Activated CD4-positive, CD25-positive, alpha-beta regulatory T cell (primary cell): ENCODE measurements at places on chromosomes 4 and X.

- DNase-seq: no peak
Measured at GRCh38 chr4:74366367-74366911, 1.5 kb downstream of the EREG start.

DNA sequence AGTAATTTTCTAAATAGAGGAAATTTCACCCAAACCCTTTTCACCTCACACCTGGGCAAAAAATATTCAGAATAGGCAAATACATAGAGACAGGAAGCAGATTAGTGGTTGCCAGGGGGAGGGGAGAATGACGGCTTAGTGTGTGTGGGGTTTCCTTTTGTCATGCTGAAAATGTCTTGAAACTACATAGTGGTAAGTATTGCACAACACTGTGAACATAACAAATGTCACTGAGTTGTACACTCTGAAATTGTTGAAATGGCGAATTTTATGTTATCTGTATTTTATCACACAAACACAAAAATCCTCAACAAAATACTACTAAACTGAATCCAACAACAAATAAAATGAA is 60.7 kb upstream of the PLAC1 start:
- no peak for DNase-seq

DNA sequence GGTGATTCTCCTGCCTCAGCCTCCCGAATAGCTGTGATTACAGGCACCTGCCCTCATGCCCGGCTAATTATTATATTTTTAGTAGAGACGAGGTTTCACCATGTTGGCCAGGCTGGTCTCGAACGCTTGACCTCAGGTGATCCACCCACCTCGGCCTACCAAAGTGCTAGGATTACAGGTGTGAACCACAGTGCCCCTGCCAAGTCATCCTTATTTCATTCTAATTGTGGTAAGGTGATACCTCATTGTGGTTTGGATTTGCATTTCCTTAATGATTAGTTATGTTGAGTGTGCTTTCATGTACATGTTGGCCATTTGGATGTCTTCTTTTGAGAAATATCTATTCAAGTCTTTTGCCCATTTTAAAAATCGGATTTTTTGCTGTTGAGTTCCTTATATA is 93.0 kb downstream of the USP9X start:
- DNase-seq: no peak

DNA sequence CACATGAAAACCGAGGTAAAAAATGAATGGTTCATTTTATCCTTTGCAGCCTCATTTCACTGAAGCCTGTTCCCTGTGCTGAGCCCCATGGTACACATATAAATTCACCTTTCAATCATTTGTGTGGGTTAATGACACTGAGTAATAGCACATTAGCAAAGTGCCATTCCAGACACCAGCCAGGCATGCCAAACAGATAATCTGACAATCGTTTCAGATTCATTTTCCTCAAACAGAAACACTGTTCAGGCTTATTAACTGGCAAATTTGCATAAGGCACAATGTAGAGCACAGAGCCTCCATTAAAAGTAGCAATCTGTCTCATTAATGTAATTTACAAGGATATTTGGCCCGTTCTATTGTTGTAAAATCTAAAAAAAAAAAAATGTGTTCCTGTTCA is 76.2 kb downstream of the UNC5C start:
- DNase-seq: no peak
